D341Med (cell line): ENCODE measurements at places on chromosomes 16 and 17.

GRCh38 chr16:35631261-35631945 is 2172.0 kb downstream of the TP53TG3F start:
- no peak for DNase-seq

DNA sequence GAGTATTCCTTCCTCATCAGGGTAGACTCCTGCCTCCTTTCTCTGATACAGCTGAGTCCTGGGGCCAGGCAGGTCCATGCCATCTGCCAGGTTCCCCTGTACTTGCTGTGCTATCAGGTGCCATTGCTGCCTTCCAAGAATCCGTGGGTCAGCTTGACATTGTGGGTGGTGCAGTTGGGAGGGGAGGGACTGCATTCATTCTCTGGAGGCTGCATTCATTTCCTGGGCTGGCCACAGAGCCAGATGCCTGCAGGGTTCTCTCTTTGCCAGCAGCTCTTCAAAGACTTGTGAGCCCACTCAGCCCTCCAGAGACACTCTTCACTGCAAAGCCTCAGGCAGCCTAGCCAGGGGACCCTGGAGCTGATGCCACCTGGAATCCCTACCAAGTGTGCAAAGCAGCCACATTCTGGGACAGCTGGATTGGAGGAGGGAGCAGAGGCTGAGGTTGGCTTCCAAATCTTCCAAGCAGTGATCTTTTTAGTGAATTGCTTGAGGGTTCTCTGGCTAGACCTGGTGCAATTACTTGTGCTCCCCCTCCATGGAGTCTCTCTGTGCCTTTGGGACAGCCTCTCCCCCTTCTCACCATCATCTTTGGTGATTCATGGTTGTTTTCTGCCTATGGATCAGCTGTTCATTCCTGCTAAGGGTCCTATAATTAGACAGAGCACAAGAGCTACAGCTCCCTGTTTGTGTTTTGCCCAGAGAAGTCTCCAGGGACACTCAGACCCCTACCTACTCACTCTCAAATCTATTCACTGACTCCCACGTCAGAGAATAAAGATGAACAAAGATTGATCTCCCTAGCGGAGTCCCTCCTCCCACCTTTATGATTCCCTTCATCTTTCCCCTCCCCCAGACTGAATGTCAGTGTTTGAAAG is 20.9 kb downstream of the ANKFN1 start:
- DNase-seq = no peak

DNA sequence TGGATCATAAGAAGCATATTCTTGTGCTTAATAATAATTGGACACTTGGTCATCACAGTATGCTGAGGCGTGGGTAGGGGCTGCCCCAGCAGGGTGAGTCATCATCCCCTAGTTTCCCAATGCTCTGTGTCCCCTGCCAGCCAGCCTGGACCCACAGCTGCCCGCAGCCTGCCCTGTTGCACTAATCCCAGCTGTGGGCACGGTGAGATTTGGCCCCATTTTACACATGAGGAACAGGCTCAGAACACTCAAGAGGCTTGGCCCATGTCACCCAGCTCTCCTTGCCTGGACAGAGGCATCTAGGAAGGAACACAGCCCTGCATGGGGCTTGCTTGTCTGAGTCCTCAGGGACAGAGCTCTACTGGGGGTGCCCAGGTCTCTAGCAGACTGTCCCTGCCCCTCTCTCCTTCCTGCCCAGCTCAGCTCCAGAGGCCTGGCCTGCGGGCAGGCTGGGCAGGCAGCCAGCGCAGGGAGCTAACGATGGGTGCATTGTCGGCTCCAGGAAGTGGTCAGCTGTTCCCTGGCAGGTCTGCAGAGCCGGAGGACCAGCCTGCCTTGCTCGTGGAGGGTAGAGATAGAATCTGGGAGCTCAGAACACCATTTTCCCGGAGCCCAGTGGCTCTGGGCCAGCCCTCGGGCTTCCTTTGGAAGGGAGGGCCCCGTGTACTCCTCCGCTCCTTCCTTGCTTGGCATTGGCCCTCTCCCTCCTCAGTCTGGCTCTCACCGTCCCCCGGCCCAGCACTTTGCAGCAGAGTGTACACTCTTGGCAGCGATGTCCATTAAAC is 189.4 kb downstream of the RAB11FIP4 start:
- DNase-seq = peak; percentile 47

GRCh38 chr16:89923640-89924296 is 626 bp downstream of the TUBB3 start:
- peak; percentile 53 for DNase-seq

- DNase-seq = no peak
These were observed 46.5 kb downstream of the MAPT start for GRCh38 chr17:45940826-45941225.

GRCh38 chr17:21020622-21021021 is 22.2 kb downstream of the USP22 start:
- DNase-seq = no peak

DNA sequence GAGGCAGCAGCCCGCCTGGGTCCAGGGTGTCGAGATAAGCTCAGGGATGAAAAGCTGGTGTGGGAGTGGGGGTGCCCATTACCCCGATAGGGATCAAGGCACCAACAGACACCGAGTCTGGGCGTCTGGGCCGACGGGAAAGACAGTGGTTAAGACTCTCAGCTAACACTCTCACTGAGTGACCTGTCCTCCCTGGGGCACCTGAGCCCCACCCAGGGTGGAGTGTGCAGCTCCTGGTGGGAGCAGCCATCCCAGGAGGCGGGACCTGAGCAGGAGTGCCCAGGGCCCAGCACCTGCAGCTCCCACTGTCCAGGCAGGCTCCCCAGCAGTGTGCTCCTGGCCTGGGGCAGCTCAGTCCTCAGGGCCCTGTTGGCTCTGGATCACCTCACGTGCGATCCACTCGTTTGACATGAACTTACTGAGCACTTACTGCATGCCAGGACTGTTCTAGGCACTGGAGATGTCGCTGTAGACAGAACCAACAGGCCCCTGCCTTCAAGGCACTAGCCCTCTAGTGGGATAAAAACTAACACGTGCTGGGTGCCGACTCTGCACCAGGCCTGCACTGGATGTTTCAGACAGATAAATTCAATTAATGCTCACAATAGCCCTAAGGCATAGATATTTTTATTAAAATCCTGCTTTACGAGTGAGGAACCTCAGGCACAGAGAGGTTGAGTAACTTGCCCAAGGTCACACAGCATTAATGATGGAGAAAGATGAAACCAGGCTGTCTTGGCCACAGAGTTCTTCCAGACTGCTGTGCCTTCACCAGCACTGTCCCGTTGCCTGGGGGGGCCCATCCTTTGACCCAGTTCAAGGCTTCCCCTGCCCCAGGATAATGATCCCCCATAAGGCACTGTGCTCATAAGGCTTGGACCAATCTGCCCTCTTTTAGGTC is 1.9 kb downstream of the EVPLL start:
- DNase-seq = no peak

DNA sequence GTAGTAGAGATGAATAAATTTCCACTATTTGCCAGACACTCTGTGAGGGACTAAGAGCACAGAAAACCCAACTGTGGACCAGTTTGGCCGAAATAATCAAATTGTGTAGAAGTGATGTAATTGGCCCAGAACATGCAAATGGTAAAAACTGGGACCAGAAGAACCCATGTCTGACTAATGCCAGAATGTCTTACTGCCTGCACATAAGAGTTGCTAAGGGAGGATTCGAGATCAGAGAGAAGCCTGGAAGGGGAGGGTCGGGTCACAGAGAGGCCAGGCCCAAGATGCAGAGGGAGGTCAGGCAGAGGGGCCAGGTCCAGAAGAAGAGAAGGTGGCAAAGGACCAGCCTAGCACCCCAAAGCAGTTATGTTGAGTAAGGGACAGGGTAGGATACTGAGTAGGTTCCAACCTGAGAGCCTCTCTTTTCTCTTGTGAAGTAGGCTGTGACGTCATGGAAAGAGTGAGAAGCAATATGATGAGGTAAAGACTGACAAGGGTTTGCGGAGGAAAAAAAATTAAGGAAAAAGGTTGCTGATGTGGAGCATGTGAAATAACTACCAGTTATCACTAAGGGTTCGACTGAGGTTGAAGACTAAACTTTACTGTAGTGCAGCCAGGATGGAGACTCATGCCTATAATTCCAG is 53.2 kb downstream of the SKAP1 start:
- DNase-seq = no peak
